ENCODE measurements at places on chromosomes 7 and 10.

DNA sequence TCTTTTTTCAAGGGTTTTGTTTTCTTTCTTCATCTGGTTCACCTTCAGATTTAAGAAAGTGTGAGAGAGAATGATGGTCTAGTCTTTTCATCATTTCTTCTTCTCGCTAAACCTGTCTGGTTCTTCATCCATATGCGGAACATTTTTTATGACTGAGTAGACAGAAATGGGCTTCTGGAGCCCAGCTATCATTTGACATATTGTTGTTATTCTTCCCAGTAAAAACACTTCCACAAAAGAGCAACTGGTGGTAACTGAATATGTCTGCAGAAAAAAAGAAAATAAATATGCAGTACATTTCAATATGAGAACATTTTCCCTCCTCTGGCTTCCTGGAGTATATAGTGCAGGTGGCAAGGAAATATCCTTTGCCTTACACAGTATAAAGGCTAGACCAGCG lies 209.5 kb downstream of the JCAD start:
- DNase-seq: no peak

- peak; percentile 58 for DNase-seq
Observed at GRCh38 chr7:27106181-27106900, 3.9 kb upstream of the HOXA2 start.

DNA sequence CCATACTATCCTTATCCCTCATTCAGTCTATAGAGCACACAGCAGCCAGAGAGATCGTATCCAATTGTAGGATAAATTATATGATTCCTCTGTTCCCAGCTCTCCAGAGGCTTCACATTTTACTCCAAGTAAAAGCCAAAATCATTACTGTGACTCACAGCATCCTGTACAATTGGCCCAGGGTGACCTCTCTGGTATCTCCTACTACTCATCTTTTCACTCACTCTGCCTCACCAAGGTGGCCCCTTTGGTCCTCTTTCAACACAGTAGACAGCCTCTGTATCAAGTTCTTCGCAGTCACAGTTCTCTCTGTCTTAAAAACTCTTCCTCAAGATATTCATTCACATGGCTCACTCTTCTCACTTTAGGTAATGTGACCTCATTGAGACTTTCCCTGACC lies 72.6 kb upstream of the LSM8 start:
- DNase-seq: no peak

- DNase-seq: no peak
Observed at GRCh38 chr10:47224546-47225218, 75.3 kb upstream of the GDF10 start.

- DNase-seq: no peak
Observed at GRCh38 chr10:132861116-132861691, 75.3 kb upstream of the NKX6-2 start.

DNA sequence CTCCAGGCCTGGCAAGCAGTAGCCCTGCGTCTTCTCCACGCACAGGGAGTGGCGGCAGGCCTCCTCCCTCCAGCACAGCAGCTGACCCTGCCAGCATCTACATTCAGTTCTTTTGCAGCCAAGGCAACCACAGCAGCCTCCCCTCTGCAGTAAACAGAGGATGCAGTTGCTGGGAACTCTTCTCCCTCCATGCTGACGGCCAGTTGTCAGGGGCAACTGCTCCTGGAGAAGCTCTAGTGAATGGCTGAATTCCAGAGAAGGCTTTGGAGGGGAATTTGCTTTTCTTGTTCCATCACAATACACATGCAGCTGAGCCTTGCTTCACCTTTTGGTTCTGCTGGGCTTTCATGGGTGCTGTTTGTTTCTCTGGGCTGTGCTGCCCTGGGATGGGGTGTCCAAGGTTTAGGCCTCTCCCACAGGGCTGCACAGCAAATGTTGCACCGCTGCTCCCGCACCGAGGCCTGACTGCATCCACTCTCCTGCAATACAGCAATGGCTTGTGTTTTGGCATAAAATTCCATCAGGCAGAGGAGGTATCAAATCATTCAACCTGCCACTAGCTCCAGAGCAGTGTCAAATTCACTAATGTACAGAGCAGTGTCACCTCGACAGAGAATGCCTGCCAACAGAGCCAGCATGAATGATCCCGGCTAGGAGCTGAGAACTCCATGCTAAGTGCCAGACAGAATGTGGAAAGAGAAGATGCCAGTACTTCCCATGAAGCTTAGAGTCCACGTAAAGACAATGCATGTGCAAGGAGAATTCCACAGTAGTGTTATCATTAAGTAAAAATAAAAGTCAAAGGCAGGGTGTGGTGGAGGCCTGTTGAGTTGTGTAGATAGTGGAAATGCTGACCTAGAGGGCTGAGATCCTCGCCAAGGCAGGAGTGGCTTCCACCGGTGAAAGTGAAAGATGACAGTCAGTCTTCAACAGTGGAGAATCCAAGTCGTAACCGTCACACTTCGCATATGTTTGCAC lies 399.6 kb downstream of the DPP6 start:
- DNase-seq: no peak

DNA sequence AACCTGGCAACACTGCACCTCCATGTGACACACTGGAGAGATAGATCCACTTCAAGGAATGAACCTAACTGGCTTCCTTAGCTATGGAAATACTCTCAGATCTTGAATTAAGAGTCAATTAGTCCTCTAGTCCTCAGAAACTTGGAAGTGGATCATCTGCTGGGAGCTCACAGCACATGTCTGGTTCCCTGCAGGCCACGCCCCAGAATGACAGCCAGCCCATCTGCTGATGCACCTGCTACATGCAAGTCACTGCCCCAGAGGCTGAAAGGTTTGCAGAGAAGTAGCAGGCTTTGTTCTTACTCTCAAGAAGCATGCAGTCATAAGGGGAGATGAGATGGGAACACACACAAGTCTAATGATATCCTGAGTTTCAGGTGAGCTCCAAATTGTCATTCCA lies 275.9 kb downstream of the SKAP2 start:
- no peak for DNase-seq

DNA sequence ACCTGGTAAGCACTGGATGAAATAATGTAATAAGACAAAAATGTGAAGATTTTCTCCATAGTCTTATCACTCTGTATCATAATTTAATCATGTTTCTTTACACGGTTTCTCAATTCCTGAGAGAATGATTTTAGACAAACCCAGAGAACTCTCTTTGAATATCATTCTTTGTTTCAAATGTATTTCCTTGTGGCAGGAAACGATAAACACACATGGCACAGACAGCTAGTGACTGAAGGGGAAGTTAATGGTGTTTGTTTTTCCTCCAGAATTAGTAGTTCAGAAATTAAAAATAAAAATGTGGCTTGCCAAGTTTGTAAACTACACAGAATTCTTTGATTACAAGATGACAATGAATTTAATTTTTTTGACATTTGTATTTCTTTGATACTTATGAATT lies 163.7 kb upstream of the PRPS1L1 start:
- DNase-seq: no peak

- DNase-seq: no peak
Observed at GRCh38 chr10:78512205-78512550, 478.5 kb downstream of the RPS24 start.

DNA sequence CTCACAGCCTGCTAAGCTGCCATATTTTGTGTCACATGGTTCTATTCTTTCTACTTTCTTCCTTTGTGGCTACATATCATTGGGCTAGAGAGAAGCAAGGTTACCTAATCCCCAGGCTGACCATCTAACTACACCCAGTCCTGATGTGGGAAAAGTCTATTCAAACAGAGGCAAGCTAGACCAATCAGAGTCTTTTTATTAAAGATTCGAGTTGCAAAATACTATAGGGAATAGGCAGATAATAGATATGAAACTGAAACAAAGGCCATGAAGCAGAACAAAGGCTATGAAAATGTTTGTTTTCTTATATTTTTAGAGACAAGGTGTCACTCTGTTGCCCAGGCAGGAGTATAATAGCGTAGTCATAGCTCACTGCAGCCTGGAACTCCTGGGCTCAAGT lies 36.7 kb downstream of the MTERF1 start:
- DNase-seq: no peak

- DNase-seq: no peak
Observed at GRCh38 chr10:89085153-89085552, 94.6 kb downstream of the FAS start.

- DNase-seq: peak; percentile 85
Observed at GRCh38 chr7:66727058-66727457, 13.5 kb upstream of the RABGEF1 start.

DNA sequence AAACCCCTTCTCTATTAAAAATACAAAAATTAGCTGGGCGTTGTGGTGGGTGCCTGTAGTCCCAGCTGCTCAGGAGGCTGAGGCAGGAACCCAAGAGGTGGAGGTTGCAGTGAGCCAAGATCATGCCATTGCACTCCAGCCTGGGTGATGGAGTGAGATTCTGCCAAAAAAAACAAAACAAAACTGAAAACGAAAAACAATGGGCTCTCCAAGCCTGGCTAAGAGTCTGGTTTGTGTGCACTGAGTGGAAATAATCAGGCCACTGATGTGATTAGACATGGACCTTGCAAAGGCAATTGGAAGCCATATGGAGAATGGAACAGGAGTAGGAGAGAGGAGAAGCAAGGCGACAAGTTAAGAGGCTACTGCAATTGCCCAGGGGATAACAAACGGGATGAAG lies 60.1 kb upstream of the GSDME start:
- DNase-seq: no peak

DNA sequence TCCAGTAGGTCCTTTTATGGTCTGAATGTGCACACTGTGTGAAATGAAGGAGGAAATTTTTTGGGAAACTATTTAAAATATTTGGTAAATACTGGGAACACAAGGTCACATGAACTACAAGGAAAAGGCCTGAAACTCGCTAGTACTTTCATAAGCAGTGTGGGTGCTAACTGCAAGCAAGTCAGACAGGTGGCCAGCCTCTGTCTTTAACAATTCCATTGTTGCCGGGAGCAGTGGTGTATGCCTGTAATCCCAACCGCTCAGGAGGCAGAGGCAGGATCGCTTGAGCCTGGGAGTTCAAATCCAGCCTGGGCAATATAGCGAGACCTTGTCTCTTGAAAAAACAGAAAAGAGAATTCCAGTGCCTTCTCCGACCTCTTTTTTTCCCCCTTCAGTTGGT lies 37.5 kb downstream of the SMURF1 start:
- no peak for DNase-seq

DNA sequence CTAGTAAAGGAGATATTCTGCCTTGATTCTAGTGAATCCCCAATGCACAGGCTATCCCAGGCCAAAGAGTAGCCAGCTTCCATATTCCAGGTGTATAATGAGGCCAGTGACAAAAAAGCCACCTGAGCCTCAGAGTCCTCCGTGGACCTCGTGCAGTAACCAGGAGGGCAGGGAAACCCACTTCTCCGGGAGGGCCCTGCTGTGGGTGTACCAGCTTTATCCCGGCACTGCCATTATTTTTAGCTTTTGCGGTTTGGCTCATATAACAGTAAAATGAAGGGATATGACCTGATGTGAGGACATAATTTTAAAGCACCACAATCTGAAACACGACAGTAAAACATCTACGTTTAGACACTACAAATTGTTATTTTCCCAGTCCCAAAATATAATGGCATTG lies 109.0 kb downstream of the SVIL start:
- DNase-seq: no peak

DNA sequence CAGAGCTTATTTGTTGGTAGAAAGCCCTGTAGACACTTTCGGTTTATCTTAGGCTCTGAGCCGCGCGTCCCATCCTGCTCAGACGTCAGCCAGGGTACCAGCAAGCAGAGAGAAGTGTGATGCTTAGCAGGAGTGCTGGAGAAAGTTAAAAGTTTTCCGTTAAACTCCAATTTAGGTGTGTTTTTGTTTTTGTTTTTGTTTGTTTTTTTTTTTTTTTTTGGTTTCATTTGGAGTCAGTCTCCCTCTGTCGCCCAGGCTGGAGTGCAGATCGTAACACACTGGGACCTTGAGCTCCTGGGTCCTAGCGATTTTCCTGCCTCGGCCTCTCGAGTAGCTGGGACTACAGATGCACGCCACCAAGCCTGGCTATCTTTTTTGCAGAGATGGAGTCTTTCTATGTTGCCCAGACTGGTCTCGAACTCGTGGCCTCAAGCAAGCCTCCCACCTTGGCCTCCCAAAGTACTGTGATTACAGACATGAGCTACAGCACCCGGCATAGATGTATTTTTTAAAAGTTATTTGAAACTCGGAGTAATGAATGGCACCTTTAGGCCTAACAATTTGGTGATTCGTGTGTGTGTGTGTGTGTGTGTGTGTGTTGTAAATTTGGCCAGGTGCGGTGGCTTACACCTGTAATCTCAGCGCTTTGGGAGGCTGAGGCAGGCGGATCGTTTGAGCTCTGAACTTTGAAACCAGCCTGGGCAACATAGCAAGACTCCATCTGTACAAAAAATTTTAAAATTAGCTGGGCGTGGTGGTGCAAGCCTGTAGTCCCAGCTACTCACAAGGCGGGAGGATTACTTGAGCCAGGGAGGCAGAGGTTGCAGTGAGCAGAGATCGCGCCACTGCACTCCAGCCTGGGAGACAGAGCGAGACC lies 1.3 kb upstream of the HIP1 start:
- DNase-seq: no peak

- no peak for DNase-seq
Observed at GRCh38 chr10:30629653-30630052, at the start of gene LYZL2. LYZL2 (minus strand) TSS chr10:30629753; CDS start chr10:30626915, 2,838 bp downstream.

- DNase-seq: peak; percentile 30
Observed at GRCh38 chr7:90411510-90411909, 8.2 kb downstream of the CLDN12 start.

DNA sequence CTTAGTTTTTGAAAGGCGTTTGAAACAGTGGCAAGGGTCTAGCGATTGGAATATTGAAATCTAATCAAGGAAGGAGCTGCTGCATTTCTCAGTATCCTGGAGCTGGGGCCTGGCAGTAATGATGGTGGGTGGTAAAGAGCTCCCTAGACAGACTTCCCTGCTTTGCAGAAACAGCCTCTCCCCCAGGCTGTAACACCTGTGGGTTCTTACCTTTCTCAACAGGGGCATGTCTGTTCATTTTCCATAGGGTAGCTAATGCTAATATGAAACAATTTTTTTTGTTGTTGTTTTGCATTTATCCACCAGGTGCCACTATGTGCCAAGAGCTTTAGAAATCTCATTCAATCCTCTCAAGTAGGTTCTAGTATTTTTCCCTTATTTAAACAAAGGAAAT lies 345.5 kb downstream of the REEP3 start:
- DNase-seq: peak; percentile 16

DNA sequence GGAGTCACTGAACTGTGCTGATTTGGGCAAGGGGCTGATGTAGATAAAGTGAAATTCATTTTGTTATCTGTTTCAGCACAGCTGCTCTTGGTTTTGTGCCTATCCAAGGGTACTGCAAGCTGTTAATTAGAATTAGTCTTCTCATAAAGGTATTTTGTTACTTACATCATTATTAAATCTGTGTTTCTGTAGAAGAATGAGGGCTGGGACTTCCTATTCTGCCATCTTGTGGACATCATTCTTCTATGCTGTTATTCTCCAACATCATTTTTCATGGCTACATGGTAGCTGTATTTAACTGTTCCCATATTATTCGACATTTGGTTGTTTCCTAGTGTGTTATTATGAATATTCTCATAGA lies 76.2 kb upstream of the CCDC71L start:
- DNase-seq: peak; percentile 43

DNA sequence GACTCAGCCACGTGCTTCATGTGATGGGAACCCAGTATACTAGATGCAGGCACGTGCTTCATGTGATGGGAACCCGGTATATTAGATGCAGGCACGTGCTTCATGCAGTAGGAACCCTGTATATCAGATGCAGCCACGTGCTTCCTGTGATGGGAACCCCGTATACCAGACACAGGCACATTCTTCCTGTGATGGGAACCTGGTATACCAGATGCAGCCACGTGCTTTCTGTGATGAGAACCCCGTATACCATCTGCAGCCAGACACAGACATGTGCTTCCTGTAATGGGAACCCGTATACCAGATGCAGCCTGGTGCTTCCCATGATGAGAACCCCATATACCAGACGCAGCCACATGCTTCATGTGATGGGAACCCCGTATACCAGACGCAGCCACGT lies 44.0 kb downstream of the MGMT start:
- no peak for DNase-seq

GRCh38 chr10:110035070-110035921 lies 27.5 kb downstream of the ADD3 start:
- no peak for DNase-seq

Data from mammary epithelial cell (primary cell).